Forelimb muscle (tissue), 1 donor: ENCODE measurements at places on chromosomes 12 and 14.
A peak's percentile ranks its signal among the peaks of the same experiment; 100 is the strongest.

DNA sequence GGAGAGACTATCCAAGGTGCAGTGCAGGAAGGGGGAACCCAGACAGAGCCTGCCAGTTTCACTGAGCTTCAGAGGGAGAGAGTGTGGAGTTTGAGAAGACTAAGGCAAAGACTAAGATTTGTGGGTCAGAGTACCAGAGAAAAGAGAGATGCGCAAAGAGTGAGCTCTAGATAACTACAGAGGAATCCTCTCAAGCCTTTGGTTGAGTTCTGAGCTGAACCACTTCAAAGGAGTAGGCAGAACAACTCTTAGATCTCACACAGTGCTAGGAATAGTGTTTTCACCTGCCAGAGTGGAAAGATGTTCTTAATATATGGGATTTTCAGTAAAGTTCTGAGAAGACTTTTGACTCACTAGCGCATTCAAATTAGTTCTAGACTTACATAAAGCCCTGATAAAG lies 10.7 kb upstream of the M6PR start:
- DNase-seq = no peak

GRCh38 chr12:41681898-41682297 lies 462.8 kb downstream of the GXYLT1 start:
- no peak for DNase-seq

DNA sequence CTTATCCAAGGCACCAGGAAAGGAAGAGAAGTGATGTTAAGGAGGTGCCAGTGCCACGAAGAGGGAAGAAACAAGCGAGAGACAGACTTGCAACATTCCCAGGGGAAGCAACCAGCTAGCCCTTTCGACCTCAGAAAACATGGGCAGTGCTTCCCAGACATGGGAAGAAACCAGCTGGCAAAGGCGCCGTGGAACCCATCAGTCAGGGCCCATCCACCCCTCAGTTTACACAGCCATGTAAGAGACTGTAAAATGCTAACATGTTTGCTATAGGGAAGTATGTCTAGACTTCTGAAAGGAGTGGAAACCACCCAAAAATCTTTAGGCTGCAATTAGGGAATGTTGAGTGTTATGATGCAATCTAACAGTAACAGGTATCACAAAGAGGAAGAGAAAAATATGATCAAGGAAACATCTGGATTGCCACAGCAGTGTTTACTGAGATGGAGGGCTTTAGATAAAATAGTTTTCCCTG lies 26.3 kb downstream of the ANAPC5 start:
- DNase-seq = no peak

- DNase-seq = peak; percentile 5
Observed at GRCh38 chr12:82326905-82327503, 31.2 kb downstream of the CCDC59 start.

GRCh38 chr12:102107970-102108369 lies 11.9 kb downstream of the NUP37 start:
- DNase-seq = no peak

GRCh38 chr12:55934773-55935172 lies 3.8 kb downstream of the DGKA start:
- DNase-seq = no peak

GRCh38 chr12:12901158-12901791 lies 9.9 kb downstream of the GPRC5A start:
- no peak for DNase-seq

DNA sequence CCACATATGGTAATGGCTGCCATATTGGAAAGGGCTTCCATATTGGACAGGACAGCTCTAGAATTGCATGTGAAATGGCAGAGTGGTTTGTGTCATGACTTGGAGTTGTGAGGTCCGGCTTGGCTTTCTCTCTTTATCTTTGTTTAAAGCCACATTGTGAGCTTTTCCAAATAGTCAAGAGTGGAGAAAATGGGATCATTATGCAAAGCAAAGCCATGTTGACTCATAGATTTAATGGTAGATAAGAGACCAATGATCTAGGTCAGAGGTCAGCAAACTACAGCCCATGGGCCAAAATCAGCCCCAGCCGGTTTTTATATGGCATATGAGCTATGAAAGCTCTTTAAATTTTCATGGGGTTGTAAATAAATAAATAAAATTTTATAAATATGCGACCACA lies 449.1 kb downstream of the BCL11B start:
- DNase-seq = no peak

GRCh38 chr12:119602734-119603094 lies 9.1 kb downstream of the TMEM233 start:
- DNase-seq = no peak

GRCh38 chr12:107029081-107029480 lies 42.1 kb upstream of the MTERF2 start:
- peak; percentile 31 for DNase-seq

DNA sequence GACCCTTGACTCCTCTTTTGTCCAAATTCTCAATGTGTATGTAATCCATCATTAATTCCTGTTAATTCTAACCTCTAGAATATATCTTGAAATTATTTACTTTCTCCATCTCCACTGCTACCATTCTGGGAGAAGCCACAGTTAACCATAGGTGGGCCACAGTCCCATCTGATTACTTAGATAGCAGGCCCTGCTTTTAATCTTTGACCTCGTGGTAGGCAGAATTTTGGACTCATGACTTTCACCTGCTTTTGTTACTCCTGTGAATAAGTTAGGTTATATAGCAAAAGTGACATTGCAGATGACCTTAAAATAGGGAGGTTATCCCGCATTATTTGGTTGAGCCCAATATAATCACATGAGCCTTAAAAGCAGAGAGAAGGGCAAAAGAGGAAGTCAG lies 264.2 kb downstream of the GPHN start:
- no peak for DNase-seq

DNA sequence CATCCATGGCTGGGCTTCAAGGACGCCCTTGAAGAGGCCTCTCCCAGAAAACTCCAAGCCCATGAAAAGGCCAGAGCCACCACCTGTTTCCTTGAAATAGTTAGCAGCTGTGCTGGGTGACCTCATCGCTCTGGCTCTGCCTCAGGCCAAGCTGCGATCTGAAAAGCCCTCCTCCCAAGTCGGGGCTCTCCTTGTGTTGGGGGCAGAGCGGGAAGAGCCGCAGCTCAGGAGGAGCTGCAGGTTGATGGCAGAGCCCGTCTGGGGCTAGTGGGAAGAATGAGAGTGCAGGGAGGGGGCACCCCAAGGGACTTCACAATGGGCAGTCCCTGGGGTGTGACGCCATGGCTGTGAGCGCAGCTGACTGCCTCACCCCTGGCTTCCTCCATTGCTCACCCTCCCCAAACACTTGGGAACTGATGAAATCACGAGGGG lies 50.0 kb upstream of the STON2 start:
- peak; percentile 88 for DNase-seq

GRCh38 chr12:4011597-4011996 lies 138.4 kb upstream of the PARP11 start:
- DNase-seq = no peak

- no peak for DNase-seq
Observed at GRCh38 chr12:32043928-32044549, 62.6 kb upstream of the BICD1 start.

DNA sequence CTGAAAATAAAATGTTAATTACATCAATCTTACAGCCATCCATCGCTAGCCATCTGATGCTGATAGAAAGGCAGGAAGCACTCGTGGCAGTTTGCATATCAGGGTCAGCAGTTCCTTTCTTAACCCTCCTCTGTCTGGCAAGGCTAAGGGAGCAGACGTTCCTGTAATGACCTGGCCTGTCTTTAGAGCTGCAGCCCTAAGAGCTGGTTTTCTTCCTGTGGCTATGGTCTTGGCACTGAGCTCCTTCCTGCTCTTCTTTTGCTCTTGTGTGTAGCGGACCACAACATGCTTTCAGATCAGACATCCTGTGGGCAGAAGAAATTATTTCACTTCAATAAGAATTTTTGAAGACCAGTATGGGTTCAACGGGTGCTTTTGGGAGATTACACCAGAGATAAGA lies 170.4 kb downstream of the DAD1 start:
- no peak for DNase-seq

- DNase-seq = no peak
Observed at GRCh38 chr14:101559624-101560533, 1.4 kb upstream of the DIO3 start.

- no peak for DNase-seq
Observed at GRCh38 chr12:65121049-65121955, at the start of gene WIF1. Gene WIF1 (minus strand): TSS chr12:65121305. CDS start chr12:65121191, 114 bp downstream.

DNA sequence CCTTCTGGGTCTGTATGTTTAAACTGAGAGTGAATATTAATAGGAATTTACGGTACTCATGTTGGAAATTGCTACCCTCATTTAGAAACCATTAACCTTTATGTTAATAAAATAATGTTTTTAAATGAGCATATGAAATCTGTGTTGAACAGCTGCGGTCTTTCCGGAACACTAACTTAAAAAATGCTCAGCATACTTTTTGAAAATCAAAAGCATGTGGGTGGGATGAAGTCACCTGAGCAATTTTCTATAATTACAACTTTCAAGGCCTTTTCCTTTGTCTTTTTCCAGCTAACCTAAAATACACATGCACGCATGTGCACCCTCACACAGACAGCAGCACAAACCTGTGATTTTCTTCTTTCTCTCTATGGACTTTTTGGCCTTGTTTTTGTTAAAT lies 39.8 kb downstream of the BORCS5 start:
- DNase-seq = no peak

- DNase-seq = no peak
Observed at GRCh38 chr14:24820616-24821015, 186.6 kb upstream of the GZMB start.

- DNase-seq = no peak
Observed at GRCh38 chr12:26630546-26631027, 202.4 kb downstream of the ITPR2 start.

DNA sequence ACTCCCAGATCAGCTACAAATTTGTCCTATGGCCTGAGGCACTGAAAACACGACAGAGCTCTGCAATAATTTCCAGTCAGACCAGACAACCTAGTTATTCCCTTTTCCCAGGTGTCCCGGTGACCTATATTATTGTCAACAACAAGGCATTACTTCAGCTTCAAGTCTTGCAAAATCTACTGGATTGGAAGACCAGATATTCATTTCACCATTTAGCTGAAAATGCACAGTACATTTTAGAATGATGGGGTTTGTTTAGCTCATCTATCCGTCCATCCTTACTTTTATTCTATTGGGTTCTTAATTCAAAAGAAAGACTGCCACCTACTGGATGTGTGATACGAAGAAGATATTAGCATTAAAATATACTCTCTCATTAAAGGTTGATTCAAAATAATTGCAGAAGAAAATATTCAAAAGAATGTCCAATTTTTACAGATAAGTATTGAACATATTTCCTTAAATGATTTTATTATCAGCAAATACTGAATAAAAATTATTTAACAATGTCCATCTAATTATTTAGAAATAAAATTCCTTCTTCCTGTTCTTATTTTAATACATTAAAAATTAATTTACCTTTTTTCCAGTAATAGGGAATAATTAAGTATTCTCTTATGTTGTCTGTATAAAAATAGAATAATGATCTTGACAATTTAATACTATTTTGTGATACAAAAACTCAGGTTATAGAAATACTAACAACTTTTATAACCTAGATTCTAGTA lies 244.9 kb upstream of the LRIG3 start:
- peak; percentile 38 for DNase-seq

- DNase-seq = no peak
Observed at GRCh38 chr14:22569106-22569736, 19.8 kb downstream of the DAD1 start.

DNA sequence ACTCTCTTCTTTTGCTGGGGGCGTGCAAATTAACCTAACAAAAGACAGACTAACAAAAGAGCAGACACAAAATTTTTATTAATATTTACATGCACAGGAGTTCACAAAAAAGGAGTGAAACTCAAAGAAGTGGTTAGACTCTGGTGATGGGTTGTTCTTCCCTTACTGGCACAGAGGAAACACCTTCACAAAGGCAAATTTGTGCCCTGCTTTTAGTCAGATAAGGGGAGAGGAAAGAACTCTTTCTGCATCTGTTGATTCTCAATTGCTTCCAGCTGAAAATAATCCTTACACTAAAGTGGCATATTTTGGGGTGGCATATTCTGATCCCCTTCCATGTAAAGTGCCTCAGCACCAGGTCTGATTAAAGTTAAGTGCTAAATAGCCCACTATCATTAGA lies 190.2 kb upstream of the AMIGO2 start:
- DNase-seq = no peak

GRCh38 chr12:53860426-53861345 lies 77.9 kb upstream of the HOXC13 start:
- DNase-seq = no peak

- DNase-seq = no peak
Observed at GRCh38 chr12:53961025-53961761, 6.5 kb downstream of the HOXC12 start.

GRCh38 chr14:76546426-76547221 lies 170.7 kb downstream of the ESRRB start:
- no peak for DNase-seq
